Right lung (tissue), 10 donors: ENCODE measurements at places on chromosomes 13 and 19. TPM values are rescaled to one million over a fixed set of nuclear protein-coding genes. Genes with fewer than 3 reads are reported as not detected.

The APC2 gene
- polyA plus RNA-seq: 1.1 TPM

The CCL25 gene
- polyA plus RNA-seq: not detected

The FREM2 gene
- polyA plus RNA-seq: 41.9 TPM

The NDUFB7 gene
- polyA plus RNA-seq: 69.6 TPM

The SLC6A16 gene
- polyA plus RNA-seq: 3.4 TPM

The ZNF582 gene
- 12.2 TPM for polyA plus RNA-seq

The ZNF808 gene
- polyA plus RNA-seq: 13.6 TPM

The ERVK3-1 gene
- 53.8 TPM for polyA plus RNA-seq

The ZNF415 gene
- 28.3 TPM for polyA plus RNA-seq

The INTS6 gene
- 47.5 TPM for polyA plus RNA-seq

The FKBP8 gene
- polyA plus RNA-seq: 173 TPM

The PRR36 gene
- polyA plus RNA-seq: 13.4 TPM

The TRPC4 gene
- polyA plus RNA-seq: 0.13 TPM

The SRRM5 gene
- polyA plus RNA-seq: 1.7 TPM

The ERFL gene
- 0.13 TPM for polyA plus RNA-seq

The URAD gene
- not detected for polyA plus RNA-seq

The ARID3A gene
- 28.0 TPM for polyA plus RNA-seq

The CRLF1 gene
- polyA plus RNA-seq: 372 TPM

The ZNF845 gene
- 8.9 TPM for polyA plus RNA-seq

The HIPK4 gene
- polyA plus RNA-seq: 0.17 TPM

The SAFB gene
- 159 TPM for polyA plus RNA-seq

The OVOL3 gene
- 0.27 TPM for polyA plus RNA-seq

The PRODH2 gene
- not detected for polyA plus RNA-seq

The ERICH4 gene
- polyA plus RNA-seq: 0.55 TPM

The FEM1A gene
- polyA plus RNA-seq: 1.6 TPM

The SLC27A1 gene
- 17.8 TPM for polyA plus RNA-seq

The ZNF497 gene
- polyA plus RNA-seq: 4.7 TPM

The FPR3 gene
- polyA plus RNA-seq: 1.2 TPM

The RFPL4AL1 gene
- not detected for polyA plus RNA-seq

The ZNF471 gene
- polyA plus RNA-seq: 48.0 TPM

The BRSK1 gene
- 10.2 TPM for polyA plus RNA-seq

The S1PR5 gene
- 0.73 TPM for polyA plus RNA-seq

The UTP14C gene
- 34.4 TPM for polyA plus RNA-seq

The ZNF726 gene
- 10.5 TPM for polyA plus RNA-seq

The DCT gene
- 0.28 TPM for polyA plus RNA-seq

The CKM gene
- polyA plus RNA-seq: 4.1 TPM

The RAX2 gene
- not detected for polyA plus RNA-seq

The KLHL1 gene
- polyA plus RNA-seq: not detected

The ZNF574 gene
- 14.4 TPM for polyA plus RNA-seq

The TECR gene
- 119 TPM for polyA plus RNA-seq

The NECTIN2 gene
- 65.3 TPM for polyA plus RNA-seq

The FPR2 gene
- 0.41 TPM for polyA plus RNA-seq

The FFAR2 gene
- polyA plus RNA-seq: 0.19 TPM
